Iris pigment epithelial cell (primary cell): ENCODE measurements at places on chromosomes 7 and 10.

- DNase-seq, result no peak
Observed at GRCh38 chr7:121941830-121942229, 68.9 kb downstream of the PTPRZ1 start.

GRCh38 chr7:33883671-33883965 is 21.7 kb upstream of the BMPER start:
- DNase-seq, result no peak

GRCh38 chr10:91345716-91346115 is 64.4 kb upstream of the HECTD2 start:
- no peak for DNase-seq

GRCh38 chr10:31974434-31975124 is 45.9 kb upstream of the ARHGAP12 start:
- no peak for DNase-seq

DNA sequence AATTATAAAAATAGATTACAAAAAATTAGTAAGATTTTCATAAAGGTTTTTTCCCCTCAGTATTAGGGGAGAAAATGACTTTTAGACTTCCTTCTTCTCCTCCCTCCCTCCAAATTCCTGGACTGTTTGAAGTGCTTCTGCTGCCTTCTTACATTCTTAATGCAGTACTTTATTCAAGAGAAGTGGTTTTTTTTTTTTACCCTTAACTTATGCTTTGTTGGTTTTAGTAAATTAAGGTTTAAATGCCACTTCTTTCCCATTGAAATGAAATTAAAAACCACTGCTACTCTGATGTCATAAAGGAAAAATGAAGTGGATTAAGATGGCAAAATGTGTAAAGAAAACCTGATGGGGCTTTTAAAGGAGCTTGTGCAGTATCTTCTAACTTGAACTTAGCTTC is 140.7 kb downstream of the VTI1A start:
- peak; percentile 9 for DNase-seq

DNA sequence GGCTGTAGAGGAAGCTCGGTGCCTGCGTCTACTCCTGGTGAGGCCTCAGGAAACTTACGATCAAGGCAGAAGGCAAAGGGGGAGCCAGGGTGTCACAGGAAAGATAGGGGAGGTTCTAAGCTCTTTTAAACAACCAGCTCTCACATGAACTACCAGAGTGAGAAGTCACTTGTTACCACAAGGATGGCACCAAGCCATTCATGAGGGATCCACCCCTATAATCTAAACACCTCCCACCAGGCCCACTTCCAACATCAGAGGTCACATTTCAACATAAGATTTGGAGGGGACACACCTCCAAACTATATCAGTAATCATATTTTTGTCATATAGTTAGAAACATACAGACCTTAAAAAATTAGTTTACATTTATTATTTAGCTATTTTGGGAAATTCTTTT is 9.4 kb downstream of the NOC3L start:
- DNase-seq, result peak; percentile 33

GRCh38 chr7:135957627-135958026 is 19.5 kb downstream of the MTPN start:
- no peak for DNase-seq

GRCh38 chr7:134654104-134654775 is 7.6 kb downstream of the BPGM start:
- no peak for DNase-seq

DNA sequence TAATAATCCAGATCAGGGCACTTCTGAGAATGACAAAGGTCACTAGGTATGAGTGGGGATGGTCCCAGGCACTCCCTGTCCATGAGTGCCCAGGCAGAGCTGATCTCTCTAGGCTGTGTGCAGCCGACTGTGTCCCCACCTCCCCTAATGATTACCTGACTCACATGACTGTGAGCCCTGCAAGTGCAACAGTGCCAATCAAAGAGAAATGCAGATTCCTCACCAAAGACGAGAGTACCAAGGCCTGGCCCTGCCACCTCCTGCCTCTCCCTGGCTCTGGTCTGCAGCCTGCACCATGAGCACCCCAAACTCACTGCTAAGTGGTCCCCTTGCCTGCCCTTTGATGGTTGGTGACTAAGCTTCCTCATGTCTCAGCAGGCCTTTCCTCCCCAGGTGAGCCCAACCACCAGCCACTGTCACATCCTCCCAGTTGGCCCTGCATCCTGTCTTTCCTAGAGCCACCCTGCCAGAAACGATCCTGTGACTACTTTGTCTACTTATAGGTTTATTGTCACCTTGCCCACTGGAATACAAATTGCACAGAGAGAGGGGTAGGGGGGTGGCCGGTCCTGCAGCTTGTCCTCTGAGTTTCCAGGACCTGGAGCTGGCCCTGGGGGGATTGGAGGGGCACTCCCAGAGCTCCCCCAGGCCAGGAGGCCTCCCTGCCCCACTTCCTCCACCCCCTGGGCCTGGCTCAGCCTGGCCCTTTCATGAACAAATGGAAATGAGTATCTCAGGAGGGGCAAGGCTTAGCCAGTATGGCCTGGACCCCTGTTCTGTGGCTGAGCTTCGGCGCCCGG is 22.4 kb upstream of the GDF10 start:
- DNase-seq, result no peak

GRCh38 chr7:151512353-151512752 is 7.3 kb downstream of the RHEB start:
- no peak for DNase-seq
